Bladder microvascular endothelial cell (primary cell): ENCODE measurements at places on chromosomes 5 and 9. TPM values are rescaled to one million over a fixed set of nuclear protein-coding genes. Genes with fewer than 3 reads are reported as not detected.

Gene COL5A1
- total RNA-seq, result 7.4 and 10.8 TPM in 2 replicates

Gene PTCH1
- 3.1 and 7.3 TPM in 2 replicates for total RNA-seq

Gene GEMIN5
- 9.7 and 24.2 TPM in 2 replicates for total RNA-seq

Gene RANBP3L
- total RNA-seq, result 0.25 TPM in 1 of 2 replicates, not detected in the other

Gene MLANA
- not detected in 2 replicates for total RNA-seq

Gene CDH6
- total RNA-seq, result 0.16 and 0.19 TPM in 2 replicates

Gene OCLN
- total RNA-seq, result 1.3 and 6.5 TPM in 2 replicates

Gene AQP3
- 0.57 and 1.3 TPM in 2 replicates for total RNA-seq

Gene PCAT7
- total RNA-seq, result 0.13 TPM in 1 of 2 replicates, not detected in the other

Gene ECSCR
- 281 and 350 TPM in 2 replicates for total RNA-seq

Gene ENC1
- total RNA-seq, result 25.7 and 32.2 TPM in 2 replicates

Gene GPR21
- total RNA-seq, result 0.16 and 3.8 TPM in 2 replicates

Gene SPDL1
- total RNA-seq, result 13.1 and 18.2 TPM in 2 replicates

Gene ELAVL2
- 1.3 and 2.6 TPM in 2 replicates for total RNA-seq

Gene TTC33
- total RNA-seq, result 13.8 and 21.1 TPM in 2 replicates

Gene OR1Q1
- not detected in 2 replicates for total RNA-seq

Gene STARD4
- 37.0 and 41.4 TPM in 2 replicates for total RNA-seq

Gene PGM5
- total RNA-seq, result 2.6 and 108 TPM in 2 replicates

Gene PLEKHG4B
- 0.06 TPM in 1 of 2 replicates, not detected in the other for total RNA-seq

Gene BRD3
- total RNA-seq, result 5.5 and 19.4 TPM in 2 replicates

Gene IFNB1
- total RNA-seq, result not detected in 2 replicates

Gene MEIKIN
- total RNA-seq, result not detected in 2 replicates

Gene CDK7
- total RNA-seq, result 29.5 and 47.3 TPM in 2 replicates

Gene ANKRD33B
- total RNA-seq, result 0.65 and 6.9 TPM in 2 replicates

Gene LIFR
- total RNA-seq, result 50.7 and 66.2 TPM in 2 replicates

Gene CATSPER3
- not detected in 2 replicates for total RNA-seq

Gene C9orf72
- total RNA-seq, result 5.5 and 12.4 TPM in 2 replicates

Gene ZNF462
- total RNA-seq, result 6.8 and 21.3 TPM in 2 replicates

Gene VPS13A
- total RNA-seq, result 16.7 and 51.9 TPM in 2 replicates

Gene ARHGEF37
- total RNA-seq, result 8.6 and 35.4 TPM in 2 replicates

Gene SIT1
- total RNA-seq, result not detected in 2 replicates

Gene ARL15
- 29.0 and 53.9 TPM in 2 replicates for total RNA-seq

Gene WHRN
- under 0.01 and 0.19 TPM in 2 replicates for total RNA-seq

Gene SH3PXD2B
- total RNA-seq, result 7.4 and 22.9 TPM in 2 replicates

Gene CARD9
- 0.16 and 0.50 TPM in 2 replicates for total RNA-seq

Gene IFNA21
- total RNA-seq, result not detected in 2 replicates

Gene SPINK5
- total RNA-seq, result 0.06 and 0.16 TPM in 2 replicates

Gene FSTL4
- total RNA-seq, result 0.38 TPM in 1 of 2 replicates, not detected in the other

Gene RAD23B
- total RNA-seq, result 62.3 and 78.6 TPM in 2 replicates

Gene TNFAIP8
- 7.7 and 8.7 TPM in 2 replicates for total RNA-seq

Gene NR2F1-AS1
- 3.7 and 35.6 TPM in 2 replicates for total RNA-seq

Gene ZNF879
- total RNA-seq, result 2.3 and 5.2 TPM in 2 replicates

Gene RASGRF2
- total RNA-seq, result 31.1 and 39.3 TPM in 2 replicates

Gene FOXD4L5
- under 0.01 and 0.06 TPM in 2 replicates for total RNA-seq

Gene IL9
- not detected in 2 replicates for total RNA-seq

Gene REEP2
- 0.65 and 3.8 TPM in 2 replicates for total RNA-seq

Gene CDC20B
- 0.06 TPM in 1 of 2 replicates, not detected in the other for total RNA-seq

Gene CER1
- not detected in 2 replicates for total RNA-seq

Gene PITX1
- not detected in 2 replicates for total RNA-seq

Gene CARD19
- total RNA-seq, result 64.9 and 70.4 TPM in 2 replicates

Gene SPINK7
- total RNA-seq, result not detected in 2 replicates

Gene PTPDC1
- 5.3 and 8.0 TPM in 2 replicates for total RNA-seq

Gene FREM1
- 0.16 TPM in 1 of 2 replicates, not detected in the other for total RNA-seq

Gene NEUROG1
- not detected in 2 replicates for total RNA-seq

Gene F2RL1
- 7.6 and 111 TPM in 2 replicates for total RNA-seq
